ENCODE measurements at places on chromosomes 5 and 9. TPM values are rescaled to one million over a fixed set of nuclear protein-coding genes. Genes with fewer than 3 reads are reported as not detected.

Gene MYOT
- 2.2 TPM for polyA plus RNA-seq

Gene LIX1
- polyA plus RNA-seq, result 3.7 TPM

Gene NDST1
- 45.4 TPM for polyA plus RNA-seq

Gene TAF11L5
- polyA plus RNA-seq, result not detected

Gene NR5A1
- 0.09 TPM for polyA plus RNA-seq

Gene LEAP2
- 12.3 TPM for polyA plus RNA-seq

Measured in large intestine (tissue), 12 donors.